ENCODE measurements at places on chromosomes 6 and 20. TPM values are rescaled to one million over a fixed set of nuclear protein-coding genes. Genes with fewer than 3 reads are reported as not detected.

DNA sequence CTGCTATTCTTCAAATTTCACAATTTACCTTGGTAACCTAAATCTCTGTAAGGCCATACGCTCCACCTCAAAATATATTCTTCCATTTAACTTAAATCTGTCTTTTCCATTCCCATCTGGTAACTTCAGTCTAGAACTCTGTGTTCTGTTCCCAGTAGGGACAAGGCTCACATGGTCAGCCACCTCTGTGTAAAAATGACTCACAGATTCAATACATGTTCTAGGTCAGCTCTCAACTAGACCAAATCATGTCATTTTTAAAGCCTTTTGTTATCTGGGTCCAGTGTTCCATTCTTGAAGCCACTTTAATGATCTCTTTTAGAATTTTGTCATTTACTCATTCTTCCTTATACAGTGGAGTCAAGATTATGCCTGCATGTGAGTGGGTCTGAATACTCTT is 315.6 kb upstream of the CITED2 start:
- no peaks in the 10 kb centered on the region for H3K27me3 ChIP-seq
- no peaks in the 10 kb centered on the region for H3K4me1 ChIP-seq
- H3K27ac ChIP-seq = no peak overlapping the region
- H3K36me3 ChIP-seq = no peaks in the 10 kb centered on the region

GRCh38 chr20:9996944-9997343 is 37.8 kb upstream of the ANKEF1 start:
- DNase-seq = no peak
- no peaks in the 10 kb centered on the region for H3K4me1 ChIP-seq
- no peak overlapping the region for H3K27ac ChIP-seq
- no peaks in the 10 kb centered on the region for H3K36me3 ChIP-seq
- H3K27me3 ChIP-seq = no peaks in the 10 kb centered on the region

GRCh38 chr6:12343440-12344162 is 53.4 kb downstream of the EDN1 start:
- no peaks in the 10 kb centered on the region for H3K27me3 ChIP-seq
- no peaks in the 10 kb centered on the region for H3K36me3 ChIP-seq
- H3K4me3 ChIP-seq = no peak overlapping the region
- no peak for DNase-seq

DNA sequence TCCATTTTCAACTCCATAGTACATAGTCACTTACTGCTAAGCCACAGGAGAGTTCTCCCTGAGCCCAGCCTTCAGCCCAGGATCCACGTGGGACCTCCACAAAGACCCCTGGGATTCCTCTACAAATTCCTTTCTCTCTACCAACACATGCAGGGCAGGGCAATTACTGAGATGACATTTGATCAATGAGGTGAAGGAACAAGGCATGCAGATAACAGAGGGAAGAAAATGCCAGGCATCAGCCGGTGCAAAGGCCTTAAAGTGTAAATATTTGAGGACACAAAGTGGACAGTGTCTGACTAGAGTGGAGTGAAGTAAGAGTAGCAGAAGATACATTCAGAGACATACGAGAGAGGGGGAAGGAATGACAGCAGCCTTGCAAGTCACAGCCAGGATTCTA is 70.2 kb downstream of the HS3ST5 start:
- no peak overlapping the region for H3K4me3 ChIP-seq
- 0 out of 2 replicates have a peak, but pooled peaks cover 3% of the 10 kb centered on the region for H3K27me3 ChIP-seq
- H3K4me1 ChIP-seq = no peaks in the 10 kb centered on the region
- DNase-seq = no peak

GRCh38 chr20:20225325-20226043 is 142.4 kb upstream of the INSM1 start:
- H3K36me3 ChIP-seq = no peaks in the 10 kb centered on the region
- H3K4me1 ChIP-seq = no peaks in the 10 kb centered on the region
- peaks cover 38% of the 10 kb centered on the region for H3K27me3 ChIP-seq
- H3K27ac ChIP-seq = no peak overlapping the region

CHRNA4 gene
- not detected for total RNA-seq

MKKS gene
- 19.9 TPM for total RNA-seq

DNA sequence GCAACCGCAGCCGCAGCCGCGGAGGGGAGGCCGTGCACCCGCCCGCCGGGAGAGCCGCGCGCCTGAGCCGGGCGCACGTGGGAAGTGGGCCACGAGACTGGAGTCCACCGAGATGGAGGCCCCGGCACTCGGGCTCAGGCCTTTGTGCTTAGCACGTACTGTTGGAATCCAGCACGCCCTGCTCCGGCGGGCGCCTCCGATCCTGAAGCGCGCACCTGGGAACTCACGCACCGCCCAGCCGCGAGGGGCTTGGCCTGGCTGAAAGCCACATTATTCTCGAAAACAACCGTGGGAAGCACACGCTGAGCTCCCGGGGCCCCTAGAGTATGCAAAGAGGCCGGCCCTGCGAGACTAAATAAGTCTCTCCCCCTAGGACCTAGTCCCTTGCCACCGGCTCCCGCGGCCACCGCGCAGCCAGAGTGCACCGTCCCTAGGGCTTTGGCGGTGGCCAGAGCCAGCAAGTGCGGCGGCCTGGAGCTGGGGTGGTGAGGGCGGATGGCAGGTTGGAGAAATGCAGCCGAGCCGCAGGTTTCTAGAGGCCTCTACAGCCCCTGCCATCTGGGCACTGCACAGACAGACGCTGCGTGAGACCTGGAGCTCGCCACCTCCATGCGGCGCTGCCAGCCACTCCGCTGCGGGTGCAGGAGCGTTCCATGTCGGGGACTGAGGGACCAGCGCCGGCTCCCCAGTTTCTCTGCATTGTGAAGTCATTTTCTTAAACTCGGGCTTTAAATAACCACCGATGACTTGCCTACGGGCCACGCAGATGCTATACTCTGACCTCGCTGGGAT is 42.0 kb upstream of the LY86 start:
- DNase-seq = no peak
- H3K27me3 ChIP-seq = peaks cover 23% of the 10 kb centered on the region
- H3K36me3 ChIP-seq = no peaks in the 10 kb centered on the region

TRIM31 gene
- not detected for total RNA-seq

- H3K27me3 ChIP-seq = no peaks in the 10 kb centered on the region
- H3K36me3 ChIP-seq = no peaks in the 10 kb centered on the region
- no peaks in the 10 kb centered on the region for H3K4me1 ChIP-seq
- no peak overlapping the region for H3K4me3 ChIP-seq
- DNase-seq = no peak
- H3K27ac ChIP-seq = no peak overlapping the region
These were observed 214.5 kb downstream of the TBX18 start for GRCh38 chr6:84549917-84550316.

MTFR2 gene
- total RNA-seq = 13.2 TPM

DNA sequence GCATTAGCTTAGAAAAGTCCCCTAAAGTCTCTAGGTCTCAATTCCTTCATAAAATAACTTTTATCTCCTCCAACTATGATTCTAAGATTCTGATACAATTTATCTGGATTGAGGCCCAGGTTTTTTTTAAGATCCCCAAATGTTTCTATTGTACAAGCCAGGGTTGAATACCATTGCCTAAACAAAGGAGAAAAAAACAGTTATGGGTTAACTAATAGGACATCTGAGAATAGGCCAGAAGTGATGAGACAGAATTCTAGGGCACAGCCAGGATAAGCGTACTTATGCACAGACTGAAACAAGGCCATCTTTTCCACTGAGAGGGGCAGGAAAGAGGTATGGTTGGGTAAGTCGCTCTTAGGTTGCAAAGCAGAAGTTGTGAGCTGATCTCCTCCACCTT is 26.4 kb downstream of the EPB41L2 start:
- no peak overlapping the region for H3K27ac ChIP-seq
- DNase-seq = no peak
- no peaks in the 10 kb centered on the region for H3K27me3 ChIP-seq
- H3K36me3 ChIP-seq = no peaks in the 10 kb centered on the region
- H3K4me3 ChIP-seq = no peak overlapping the region
- H3K4me1 ChIP-seq = peaks cover 5% of the 10 kb centered on the region

DNA sequence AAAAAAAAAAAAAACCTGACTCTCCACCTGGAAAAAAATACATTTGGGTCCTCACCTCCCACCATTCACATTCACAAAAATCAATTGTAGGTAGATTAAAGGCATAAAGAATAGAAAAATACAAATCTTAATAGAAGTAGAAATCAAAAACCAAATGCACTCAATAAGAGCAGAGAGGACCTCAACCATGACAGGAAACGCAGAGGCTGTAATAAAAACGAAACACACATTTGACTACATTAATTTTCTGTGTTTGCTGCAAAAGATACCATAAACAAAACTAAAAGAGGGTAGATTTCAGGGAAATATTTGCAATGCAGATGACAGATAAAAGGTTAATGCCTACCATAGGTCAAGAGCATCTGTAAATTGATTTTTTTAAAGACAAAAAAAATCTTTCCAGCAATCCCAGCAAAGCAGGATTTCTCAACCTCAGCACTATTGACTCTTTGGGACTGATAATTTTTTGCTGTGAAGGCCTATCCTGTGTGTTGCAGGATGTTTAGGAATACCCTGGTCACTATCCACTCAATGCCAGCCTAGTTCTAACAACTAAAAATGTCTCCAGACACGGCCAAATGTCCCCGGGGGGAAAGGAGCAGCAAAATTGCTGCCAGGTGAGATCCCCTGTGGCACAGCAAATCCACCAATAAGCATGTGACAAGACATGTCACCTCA is 9.1 kb downstream of the ETV7 start:
- H3K27me3 ChIP-seq = no peaks in the 10 kb centered on the region
- DNase-seq = no peak
- H3K4me3 ChIP-seq = no peak overlapping the region
- no peaks in the 10 kb centered on the region for H3K36me3 ChIP-seq
- no peaks in the 10 kb centered on the region for H3K4me1 ChIP-seq
- H3K27ac ChIP-seq = no peak overlapping the region

- no peaks in the 10 kb centered on the region for H3K27me3 ChIP-seq
- DNase-seq = no peak
- no peak overlapping the region for H3K4me3 ChIP-seq
- no peak overlapping the region for H3K27ac ChIP-seq
- H3K36me3 ChIP-seq = 0 out of 2 replicates have a peak, but pooled peaks cover 5% of the 10 kb centered on the region
These were observed 1.8 kb upstream of the CST3 start for GRCh38 chr20:23639490-23639958.

All from HCT116 (cell line).